ENCODE measurements at places on chromosomes 3 and 15. TPM values are rescaled to one million over a fixed set of nuclear protein-coding genes. Genes with fewer than 3 reads are reported as not detected.
A peak's percentile ranks its signal among the peaks of the same experiment; 100 is the strongest.

DNA sequence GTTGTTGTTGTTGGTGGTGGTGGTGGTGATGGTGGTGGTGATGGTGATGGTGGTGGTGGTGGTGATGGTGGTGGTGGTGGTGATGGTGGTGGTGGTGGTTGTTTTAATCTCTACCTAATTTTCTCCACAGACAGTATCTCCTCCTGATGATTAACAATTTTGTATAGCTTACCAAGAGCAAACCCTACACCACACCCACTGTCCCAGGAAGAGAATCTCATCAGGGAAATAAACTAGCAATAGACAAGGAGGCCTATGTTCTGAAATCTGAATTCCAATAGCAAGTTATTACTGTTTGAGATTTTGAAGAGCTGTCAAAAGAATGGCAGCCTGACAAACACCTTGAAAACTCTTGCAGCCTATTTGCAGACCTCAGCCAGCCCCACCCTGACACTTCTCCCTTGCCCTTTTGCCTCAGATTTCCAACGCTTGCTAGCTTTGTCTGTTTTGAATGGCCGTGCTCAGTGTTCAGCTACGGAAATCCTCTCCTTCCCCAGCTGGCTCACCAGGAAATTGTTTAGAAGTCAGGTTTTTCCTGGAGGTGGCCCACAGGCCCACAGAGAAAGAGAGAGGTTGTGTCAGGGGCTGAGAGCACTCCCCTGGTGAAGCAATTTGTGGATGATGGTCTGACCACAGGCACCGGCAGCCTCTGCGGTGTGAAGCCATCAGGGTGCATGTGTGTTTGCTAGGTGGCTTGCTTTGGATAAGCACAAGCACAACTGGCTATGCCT lies 101.6 kb downstream of the MAGI1 start:
- DNase-seq: no peak

- DNase-seq: no peak
Measured at GRCh38 chr15:83919319-83919830, 265.5 kb downstream of the ADAMTSL3 start.

DNA sequence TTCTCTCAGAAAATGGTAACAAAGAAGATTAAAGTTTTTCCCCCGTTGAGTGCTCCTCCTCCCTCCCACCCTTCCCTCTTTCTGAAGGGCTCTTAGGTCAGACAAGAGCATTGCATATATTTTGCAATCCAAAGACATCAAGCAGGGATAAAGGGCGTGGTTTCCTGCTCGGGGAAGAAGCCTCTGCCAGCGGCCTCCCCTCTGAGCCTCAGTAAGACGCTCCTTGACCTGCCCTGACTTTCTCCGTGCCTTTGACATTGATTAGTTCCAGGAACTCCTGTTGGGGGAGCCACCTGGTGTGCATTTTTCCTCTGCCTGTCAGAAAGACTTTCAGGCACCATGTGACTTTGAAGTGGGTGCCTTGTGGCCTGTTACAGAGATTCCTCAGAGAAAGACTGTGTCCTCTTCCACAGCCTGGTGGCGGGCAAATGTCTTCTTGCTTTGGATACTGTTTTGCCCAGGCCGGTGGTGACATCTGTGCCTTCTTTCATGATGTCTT lies 87.2 kb upstream of the TBL1XR1 start:
- no peak for DNase-seq

DNA sequence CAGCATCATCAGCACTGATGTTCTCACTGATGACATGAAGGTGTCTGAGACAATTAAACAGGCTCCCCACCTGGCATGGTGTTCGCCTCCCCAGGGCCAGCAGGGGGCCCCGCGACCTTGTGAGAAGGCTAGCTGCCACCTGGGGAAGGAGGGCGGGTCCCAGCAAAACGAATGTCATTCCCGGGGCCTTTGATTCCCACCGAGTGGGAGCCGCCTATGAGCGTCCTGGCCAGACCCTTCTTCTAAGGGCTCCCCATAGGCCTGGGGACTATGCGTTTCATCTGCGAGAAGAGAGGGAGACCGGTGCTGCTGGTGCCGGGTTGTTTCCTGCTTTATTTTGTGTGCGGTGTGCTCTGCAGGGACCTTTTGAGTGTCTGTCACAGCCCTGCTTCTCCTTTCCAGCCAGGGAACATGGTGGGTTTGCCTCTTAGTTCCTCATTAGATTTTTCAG lies 20.5 kb upstream of the MINDY4B start:
- DNase-seq: no peak

DNA sequence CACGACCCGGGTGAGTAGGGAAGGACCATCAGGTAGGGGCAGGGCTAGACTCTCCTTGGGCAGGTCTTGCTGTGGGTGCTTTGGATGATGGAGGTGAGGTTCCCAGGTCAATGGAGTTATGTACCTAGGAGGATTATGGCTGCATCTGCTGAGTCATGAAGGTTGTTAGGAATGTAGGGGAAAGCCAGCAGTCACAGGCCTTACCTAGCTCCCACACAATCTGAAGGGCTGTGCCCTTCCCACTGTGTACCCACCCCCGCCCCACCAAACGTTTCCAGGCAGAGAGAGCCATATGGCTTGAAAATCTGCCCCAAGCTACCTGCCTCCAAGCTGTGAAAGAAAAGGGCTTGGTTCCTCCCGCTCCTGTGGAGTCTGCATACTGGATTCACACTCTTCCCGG lies 573.4 kb upstream of the DPPA4 start:
- DNase-seq: no peak

GRCh38 chr15:58864602-58865424 lies 68.7 kb downstream of the SLTM start:
- no peak for DNase-seq

GRCh38 chr15:60353245-60353920 lies 44.4 kb downstream of the ANXA2 start:
- DNase-seq: no peak

DNA sequence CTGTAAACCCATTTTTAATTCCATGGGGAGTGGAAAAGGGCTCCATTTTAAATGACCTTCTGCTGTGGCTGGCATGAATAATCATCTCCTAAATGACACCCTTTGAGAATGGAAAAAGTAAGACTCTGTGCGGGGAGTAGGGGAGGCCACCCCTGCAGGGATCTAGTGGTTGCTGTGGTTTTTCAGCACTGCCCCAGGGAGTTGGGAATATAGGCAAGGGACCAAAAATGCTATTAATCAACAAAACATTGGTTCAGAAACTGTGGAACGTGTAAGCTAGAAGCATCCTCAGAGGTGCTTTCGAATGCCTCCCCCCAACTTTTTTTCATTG lies 30.1 kb upstream of the ADAMTS7 start:
- no peak for DNase-seq

The PPM1L gene
- polyA plus RNA-seq: 0.26 TPM

DNA sequence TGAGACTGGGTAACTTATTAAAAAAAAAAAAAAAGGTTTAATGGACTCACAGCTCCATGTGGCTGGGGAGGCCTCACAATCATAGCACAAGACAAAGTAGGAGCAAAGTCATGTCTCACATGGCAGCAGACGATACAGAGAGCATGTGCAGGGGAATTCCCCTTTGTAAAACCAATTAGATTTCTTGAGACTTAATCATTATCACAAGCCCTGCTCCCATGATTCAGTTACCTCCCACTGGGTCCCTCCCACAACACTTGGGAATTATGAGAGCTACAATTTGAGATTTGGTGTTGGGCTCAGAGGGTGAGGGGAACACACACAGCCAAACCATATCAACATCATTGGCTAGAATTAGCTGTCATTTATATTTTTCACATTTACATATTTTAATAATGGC lies 221.0 kb downstream of the RSRC1 start:
- no peak for DNase-seq

GRCh38 chr3:57805674-57806073 lies 49.6 kb downstream of the SLMAP start:
- peak; percentile 20 for DNase-seq

The NPAP1 gene
- polyA plus RNA-seq: not detected

DNA sequence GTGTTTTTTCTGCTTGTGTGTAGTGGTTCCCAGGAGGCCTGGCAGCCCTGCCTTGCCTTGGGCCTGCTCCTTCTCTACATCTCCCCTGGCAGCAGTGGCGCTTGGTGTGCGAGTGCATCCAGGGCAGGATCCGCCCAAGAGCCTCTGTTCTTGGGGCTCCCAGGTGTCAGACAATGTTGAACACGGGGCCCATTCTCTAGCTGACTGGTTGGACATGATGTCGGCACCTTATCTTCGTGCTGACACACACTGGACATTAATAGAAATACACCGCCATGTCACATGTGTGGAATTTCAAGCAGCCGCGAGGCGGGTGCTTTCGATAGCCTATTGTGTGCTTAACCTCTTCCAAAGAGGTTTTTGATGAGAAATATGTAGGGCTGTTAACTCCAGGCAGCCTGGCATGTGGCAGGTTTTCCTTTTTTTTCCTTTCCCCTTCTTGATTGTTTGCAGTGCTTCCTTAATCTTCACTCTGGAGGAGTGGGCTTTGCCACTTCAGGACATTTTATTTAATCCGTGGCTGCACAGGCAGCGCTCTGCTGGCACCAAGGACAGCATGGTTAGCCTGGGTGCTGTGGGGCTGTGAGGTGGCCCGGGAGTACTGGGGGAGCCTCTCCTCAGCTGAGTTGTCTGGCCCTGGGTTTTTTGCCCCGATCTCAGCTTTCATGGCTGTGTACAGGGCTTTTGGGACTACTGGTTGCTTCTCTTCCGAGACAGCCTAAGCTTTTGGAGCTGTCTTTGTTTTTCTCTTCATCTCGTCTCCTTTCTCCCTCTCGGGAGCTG lies 42.5 kb downstream of the CHCHD6 start:
- no peak for DNase-seq

All from AG04450 (cell line).